ENCODE measurements at places on chromosomes 7 and 10. TPM values are rescaled to one million over a fixed set of nuclear protein-coding genes. Genes with fewer than 3 reads are reported as not detected.

GRCh38 chr7:102028206-102028826 is 210.9 kb downstream of the CUX1 start:
- no peak overlapping the region for H3K27ac ChIP-seq
- H3K36me3 ChIP-seq = no peaks in the 10 kb centered on the region
- no peak overlapping the region for H3K4me3 ChIP-seq
- DNase-seq = no peak
- no peaks in the 10 kb centered on the region for H3K4me1 ChIP-seq

Gene TMEM236
- 0.05 TPM for total RNA-seq

Gene SPRN
- total RNA-seq = 0.64 TPM

GRCh38 chr7:5408777-5409176 is 14.9 kb downstream of the TNRC18 start:
- H3K36me3 ChIP-seq = no peaks in the 10 kb centered on the region
- H3K27ac ChIP-seq = no peak overlapping the region
- H3K27me3 ChIP-seq = no peaks in the 10 kb centered on the region
- DNase-seq = no peak
- H3K4me1 ChIP-seq = peaks cover 35% of the 10 kb centered on the region

Gene PAX4
- total RNA-seq = not detected

- no peaks in the 10 kb centered on the region for H3K27me3 ChIP-seq
- no peaks in the 10 kb centered on the region for H3K4me1 ChIP-seq
Measured at GRCh38 chr7:98985406-98985805, 107.1 kb downstream of the TRRAP start.

Gene HBP1
- total RNA-seq = 28.1 TPM

DNA sequence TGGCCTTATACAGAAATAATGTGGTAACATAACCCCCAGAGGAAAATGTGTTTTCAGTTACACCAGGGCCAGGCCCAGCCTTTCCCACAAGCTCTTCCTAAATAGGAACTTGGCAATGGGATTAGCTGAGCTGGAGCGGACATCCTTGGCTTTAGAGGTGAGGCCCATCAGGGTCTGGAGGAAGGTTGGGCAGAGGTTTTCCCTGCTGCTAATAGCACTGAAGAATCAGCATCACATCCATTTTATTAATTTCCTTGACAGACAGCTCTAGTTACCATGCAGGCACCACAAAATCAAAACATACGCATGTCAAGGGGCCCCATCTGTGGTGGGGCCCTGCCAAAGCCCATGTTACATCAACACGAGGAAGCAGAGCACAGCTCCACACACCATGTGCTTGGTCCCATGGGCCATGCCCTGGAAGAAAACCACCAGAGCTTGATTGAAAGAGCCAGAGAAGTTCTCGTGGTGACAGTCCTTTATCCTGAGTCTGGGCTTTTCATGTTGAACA is 566.6 kb downstream of the KCNMA1 start:
- no peak overlapping the region for H3K4me3 ChIP-seq
- no peaks in the 10 kb centered on the region for H3K4me1 ChIP-seq
- DNase-seq = no peak

DNA sequence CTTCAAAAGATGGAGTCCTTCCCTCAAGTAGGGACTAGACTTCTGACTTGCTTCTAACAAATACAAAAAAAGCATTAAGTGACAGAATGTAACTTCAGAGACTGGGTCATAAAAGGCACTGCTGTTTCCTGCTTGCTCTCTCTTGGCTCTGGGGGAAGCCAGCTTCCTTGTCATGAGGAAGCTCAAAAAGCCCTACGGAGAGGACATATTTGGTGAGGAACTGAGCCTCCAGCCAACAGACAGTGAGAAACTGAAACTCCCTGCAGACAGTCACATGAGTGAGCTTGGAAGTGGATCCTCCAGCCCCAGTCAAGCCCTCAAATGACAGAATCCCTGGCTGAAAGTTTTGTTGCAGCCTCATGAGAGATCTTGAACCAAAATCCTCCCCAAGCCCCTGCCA is 26.3 kb upstream of the SLC35G1 start:
- H3K4me3 ChIP-seq = no peak overlapping the region
- no peaks in the 10 kb centered on the region for H3K4me1 ChIP-seq
- H3K27me3 ChIP-seq = peaks cover 5% of the 10 kb centered on the region
- H3K36me3 ChIP-seq = no peaks in the 10 kb centered on the region
- DNase-seq = no peak

DNA sequence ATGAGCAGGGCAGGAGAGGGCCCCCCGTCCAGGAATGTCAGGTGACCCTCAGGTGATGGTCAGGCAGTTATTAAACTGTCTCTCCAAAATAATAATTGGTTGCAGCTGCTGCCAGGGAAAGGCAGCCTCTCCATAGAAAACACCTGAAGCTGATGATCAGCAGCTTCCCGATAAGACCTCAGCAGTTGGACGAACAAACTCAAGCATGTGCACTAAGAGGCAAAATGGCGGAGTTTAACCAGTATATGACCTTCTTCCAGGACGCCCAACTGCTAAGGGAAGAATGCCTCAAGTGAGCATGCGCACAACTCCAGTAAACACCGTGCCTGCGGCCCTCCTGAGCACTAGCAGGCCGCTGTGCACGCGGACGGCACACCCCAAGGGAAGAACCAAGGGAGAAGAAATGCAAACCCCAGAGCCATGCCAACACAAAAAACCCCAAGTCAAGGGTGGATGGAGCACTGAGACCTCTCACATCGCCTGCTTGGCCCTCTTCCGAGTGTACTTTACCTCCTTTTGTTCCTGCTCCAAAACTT is 38.9 kb upstream of the ADARB2 start:
- H3K36me3 ChIP-seq = no peaks in the 10 kb centered on the region
- no peak for DNase-seq

GRCh38 chr7:136303162-136303561 is 326.0 kb upstream of the MTPN start:
- H3K4me3 ChIP-seq = no peak overlapping the region
- H3K27ac ChIP-seq = no peak overlapping the region
- DNase-seq = no peak
- H3K36me3 ChIP-seq = no peaks in the 10 kb centered on the region
- H3K4me1 ChIP-seq = no peaks in the 10 kb centered on the region

Gene ADAM22
- 4.2 TPM for total RNA-seq

- H3K4me3 ChIP-seq = no peak overlapping the region
- H3K4me1 ChIP-seq = peaks cover 10% of the 10 kb centered on the region
- no peaks in the 10 kb centered on the region for H3K36me3 ChIP-seq
- H3K27me3 ChIP-seq = no peaks in the 10 kb centered on the region
- H3K27ac ChIP-seq = no peak overlapping the region
Measured at GRCh38 chr10:132293201-132293812, 14.4 kb downstream of the STK32C start.

DNA sequence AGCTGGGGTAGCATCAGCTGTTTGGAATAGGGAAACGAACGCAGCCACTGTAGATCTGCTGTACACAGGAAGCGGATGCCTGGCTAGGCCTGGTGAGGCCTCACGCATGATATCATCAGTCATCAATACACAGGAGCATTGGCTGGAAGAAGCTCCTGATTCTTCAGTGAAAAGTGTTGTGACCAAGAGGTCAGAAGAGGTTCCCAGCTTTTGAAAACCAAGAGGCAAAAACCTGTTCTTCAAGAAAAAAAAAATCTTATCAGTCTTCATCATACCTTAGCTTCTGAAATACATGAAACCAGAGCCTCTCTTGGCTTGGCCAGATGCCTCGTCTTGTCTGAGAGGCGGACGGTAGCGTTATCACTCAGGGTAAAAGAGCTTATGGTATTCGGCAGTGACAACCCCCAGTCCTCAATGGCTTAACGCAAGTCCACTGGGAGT is 139.3 kb upstream of the TCF7L2 start:
- no peaks in the 10 kb centered on the region for H3K36me3 ChIP-seq
- H3K27ac ChIP-seq = peak overlapping the region; percentile 65
- no peaks in the 10 kb centered on the region for H3K27me3 ChIP-seq
- peaks cover 23% of the 10 kb centered on the region for H3K4me1 ChIP-seq
- H3K4me3 ChIP-seq = no peak overlapping the region

- H3K27ac ChIP-seq = peak overlapping the region; percentile 26
- no peaks in the 10 kb centered on the region for H3K27me3 ChIP-seq
- H3K36me3 ChIP-seq = no peaks in the 10 kb centered on the region
- peaks cover 22% of the 10 kb centered on the region for H3K4me1 ChIP-seq
Measured at GRCh38 chr10:96369890-96370583, 11.2 kb upstream of the OPALIN start.

GRCh38 chr7:114741911-114742310 is 180.0 kb upstream of the MDFIC start:
- no peak overlapping the region for H3K27ac ChIP-seq
- H3K27me3 ChIP-seq = no peaks in the 10 kb centered on the region
- no peaks in the 10 kb centered on the region for H3K36me3 ChIP-seq

GRCh38 chr7:46034056-46034768 is 113.1 kb upstream of the IGFBP3 start:
- H3K27me3 ChIP-seq = no peaks in the 10 kb centered on the region
- DNase-seq = no peak
- no peak overlapping the region for H3K4me3 ChIP-seq
- H3K4me1 ChIP-seq = peaks cover 2% of the 10 kb centered on the region
- no peaks in the 10 kb centered on the region for H3K36me3 ChIP-seq

- H3K4me1 ChIP-seq = no peaks in the 10 kb centered on the region
- H3K4me3 ChIP-seq = no peak overlapping the region
- peaks cover 47% of the 10 kb centered on the region for H3K27me3 ChIP-seq
- no peaks in the 10 kb centered on the region for H3K36me3 ChIP-seq
Measured at GRCh38 chr7:142796001-142796500, 25.3 kb downstream of the PRSS2 start.

- peak overlapping the region; percentile 98 for H3K27ac ChIP-seq
- DNase-seq = no peak
- peaks cover 8% of the 10 kb centered on the region for H3K4me1 ChIP-seq
- no peaks in the 10 kb centered on the region for H3K27me3 ChIP-seq
- H3K4me3 ChIP-seq = peak overlapping the region; percentile 98
- peaks cover 19% of the 10 kb centered on the region for H3K36me3 ChIP-seq
Measured at GRCh38 chr10:17643339-17643754, 604 bp upstream of the STAM start.
